ENCODE measurements at places on chromosomes 6 and 20. TPM values are rescaled to one million over a fixed set of nuclear protein-coding genes. Genes with fewer than 3 reads are reported as not detected.
A peak's percentile ranks its signal among the peaks of the same experiment; 100 is the strongest.

The SLC12A5 gene
- 0.44 TPM for total RNA-seq

DNA sequence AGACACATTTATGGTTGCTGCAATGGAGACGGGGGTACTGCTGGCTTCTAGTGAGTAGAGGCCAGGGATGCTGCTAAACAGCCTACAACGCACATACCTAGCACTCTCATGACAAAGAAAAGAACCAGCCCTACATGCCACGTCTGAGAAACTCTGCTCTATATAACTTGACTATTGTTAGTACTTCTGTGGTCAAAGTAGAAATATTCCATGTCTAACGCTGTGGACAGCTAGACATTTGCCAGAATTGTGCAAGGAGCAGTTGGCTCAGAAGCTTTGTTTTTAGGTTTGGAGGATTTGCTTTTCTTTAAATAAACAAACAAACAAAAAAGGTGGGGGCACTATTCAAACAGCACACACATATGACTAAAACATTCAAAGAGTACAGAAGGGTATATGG, 20.5 kb downstream of the UBE2V1 start:
- DNase-seq, result no peak

The DEFB132 gene
- not detected for total RNA-seq

GRCh38 chr6:127376685-127377084, 33.3 kb upstream of the ECHDC1 start:
- no peak for DNase-seq

DNA sequence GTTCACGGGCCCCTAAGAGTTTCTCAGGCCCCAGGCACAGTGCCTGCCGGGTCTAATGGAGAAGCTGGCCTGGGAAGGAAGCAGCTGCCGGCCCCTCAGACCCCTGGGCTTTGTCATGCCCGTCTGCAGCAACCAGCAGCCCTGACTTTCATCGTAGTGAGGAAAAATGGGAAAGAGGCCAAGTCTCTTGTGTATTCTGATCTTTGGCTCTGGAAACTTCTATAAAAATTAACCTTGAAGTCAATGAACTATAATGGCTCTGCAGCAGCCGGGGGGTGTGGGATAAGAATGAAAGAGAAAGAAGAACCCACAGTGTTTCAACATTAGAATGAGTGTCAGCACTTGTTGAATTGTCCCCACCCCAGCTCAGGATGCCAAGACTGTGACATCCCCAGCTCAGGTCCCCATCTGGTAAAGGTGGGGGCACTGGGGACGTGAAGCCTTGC, 12.9 kb downstream of the TGM2 start:
- peak; percentile 96 for DNase-seq

The CST3 gene
- 88.5 TPM for total RNA-seq

DNA sequence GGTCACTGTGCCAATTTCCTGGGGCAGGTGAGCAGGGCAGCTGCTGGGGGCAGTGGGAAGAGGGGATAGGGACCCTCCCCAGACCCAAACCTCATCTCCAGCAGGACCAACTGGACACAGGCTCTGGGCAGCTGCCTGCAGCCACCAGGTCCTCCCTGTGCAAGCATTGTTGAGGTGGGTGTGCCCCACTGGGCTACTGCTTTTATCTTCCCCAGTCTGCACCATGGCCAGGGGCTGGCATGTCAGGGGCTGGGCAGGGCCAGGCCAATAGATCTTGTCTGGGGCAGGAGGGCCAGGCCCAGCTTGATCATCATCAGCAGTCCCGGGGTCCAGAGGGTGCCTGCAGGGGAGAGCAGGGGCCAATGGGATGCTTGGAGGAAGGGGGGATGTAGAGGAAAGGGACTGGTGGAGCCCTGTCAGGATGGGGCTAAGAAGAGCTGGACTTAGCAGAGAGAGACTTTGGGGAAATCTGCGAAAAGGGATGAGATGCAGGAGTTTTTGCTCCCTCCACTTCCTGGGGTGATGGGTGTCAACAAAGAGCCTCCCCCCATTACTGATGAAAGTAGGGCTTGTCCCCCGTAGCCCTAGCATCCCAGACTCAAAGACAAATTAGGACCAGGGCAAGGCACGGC, 5.7 kb downstream of the EBF4 start:
- no peak for DNase-seq
